ENCODE measurements at places on chromosomes 11 and 22.

- DNase-seq = no peak
Measured at GRCh38 chr22:30859714-30860095, 108.9 kb downstream of the MORC2 start.

GRCh38 chr22:19494676-19495173 is 15.0 kb downstream of the CDC45 start:
- DNase-seq = no peak

DNA sequence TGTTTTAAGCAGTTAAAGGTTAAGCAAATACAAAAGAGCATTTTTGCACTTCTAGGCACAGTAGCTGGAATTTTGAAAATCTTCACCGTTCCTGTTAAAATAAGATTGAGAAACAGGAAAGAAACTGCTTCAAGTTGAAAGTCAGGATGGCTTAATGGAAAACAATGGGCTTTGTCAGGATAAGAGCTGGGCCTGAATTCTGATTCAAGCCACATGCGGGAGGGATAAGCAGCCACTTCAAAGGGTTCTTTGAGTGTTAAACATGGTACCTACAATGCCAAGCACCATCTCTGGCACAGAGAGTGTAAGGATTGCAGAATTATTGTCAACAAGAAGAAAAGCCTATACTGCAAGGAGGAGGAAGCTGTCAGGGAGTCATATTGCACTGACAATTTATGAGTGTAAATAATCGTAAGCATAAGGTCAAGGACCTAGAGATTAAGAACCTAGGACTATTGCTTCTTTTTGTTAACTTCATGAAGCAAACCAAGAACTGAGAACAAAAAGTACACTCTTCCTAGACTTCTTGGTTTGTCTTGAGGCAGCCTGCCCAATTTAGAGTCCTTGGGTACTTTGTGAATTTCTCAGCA is 32.5 kb downstream of the MPPED2 start:
- DNase-seq = no peak

DNA sequence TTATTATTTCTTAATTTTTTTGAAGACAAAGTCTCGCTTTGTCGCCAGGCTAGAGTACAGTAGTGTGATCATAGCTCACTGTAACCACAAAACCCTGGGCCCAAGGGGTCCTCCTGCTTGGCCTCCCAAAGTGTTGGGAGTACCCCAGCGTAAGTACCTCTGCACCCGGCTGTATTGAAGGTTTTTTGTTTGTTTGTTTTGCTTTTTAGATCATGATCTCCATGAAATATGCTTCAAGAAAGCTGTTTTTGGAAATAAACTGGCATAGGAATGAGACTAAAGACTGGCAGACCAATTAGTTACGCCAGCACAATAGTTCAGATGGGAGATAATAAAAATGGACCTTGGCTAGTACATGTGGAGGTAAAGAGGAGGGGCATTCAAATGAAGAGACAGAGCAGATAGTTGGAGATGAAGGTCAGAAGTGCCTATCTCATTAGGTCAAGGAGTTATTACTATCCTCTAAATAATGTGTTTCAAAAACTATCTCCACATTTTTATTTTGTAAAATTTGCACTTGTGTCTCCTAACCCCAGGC is 4.1 kb upstream of the MRPL48 start:
- DNase-seq = no peak

GRCh38 chr22:28398981-28399380 is 280.7 kb downstream of the TTC28 start:
- DNase-seq = no peak

DNA sequence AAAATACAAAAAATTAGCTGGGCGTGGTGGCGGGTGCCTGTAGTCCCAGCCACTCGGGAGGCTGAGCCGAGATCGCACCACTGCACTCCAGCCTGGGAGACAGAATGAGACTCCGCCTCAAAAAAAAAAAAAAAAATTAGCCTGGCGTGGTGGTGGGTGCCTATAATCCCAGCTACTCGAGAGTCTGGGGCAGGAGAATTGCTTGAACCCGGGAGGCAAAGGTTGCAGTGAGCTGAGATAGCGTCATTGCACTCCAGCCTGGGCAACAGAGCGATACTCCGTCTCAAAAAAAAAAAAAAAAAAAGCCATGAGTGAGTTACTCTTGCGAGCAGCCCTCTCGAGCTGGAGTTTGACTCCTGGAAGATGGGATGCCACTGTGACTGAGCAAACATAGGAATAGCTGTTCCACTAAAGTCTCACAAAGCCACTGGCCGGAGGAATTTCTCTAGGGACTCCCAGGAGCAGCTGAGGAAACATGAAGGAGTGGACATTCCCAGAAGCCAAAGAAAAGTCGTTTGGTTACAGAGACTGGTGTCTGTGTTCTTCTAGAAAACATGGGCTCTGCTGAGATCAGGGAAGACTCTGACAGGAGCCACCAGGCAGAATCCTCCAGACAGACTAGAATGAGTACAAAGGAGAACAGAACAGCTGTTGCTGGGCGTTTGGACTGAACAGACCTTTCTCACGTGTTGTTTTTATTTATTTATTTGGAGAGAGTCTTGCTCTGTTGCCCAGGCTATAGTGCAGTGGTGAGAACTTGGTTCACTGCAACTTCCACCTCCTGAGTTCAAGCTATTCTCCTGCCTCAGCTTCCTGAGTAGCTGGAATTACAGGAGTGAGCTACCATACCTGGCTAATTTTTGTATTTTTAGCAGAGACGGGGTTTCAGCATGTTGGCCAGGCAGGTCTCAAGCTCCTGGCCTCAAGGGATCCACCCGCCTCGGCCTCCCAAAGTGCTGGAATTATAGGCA is 32.4 kb upstream of the MYH9 start:
- DNase-seq = no peak

- DNase-seq = no peak
Measured at GRCh38 chr11:92941676-92942571, 27.5 kb upstream of the MTNR1B start.
